ENCODE measurements at places on chromosomes 6 and 20.
A peak's percentile ranks its signal among the peaks of the same experiment; 100 is the strongest.

DNA sequence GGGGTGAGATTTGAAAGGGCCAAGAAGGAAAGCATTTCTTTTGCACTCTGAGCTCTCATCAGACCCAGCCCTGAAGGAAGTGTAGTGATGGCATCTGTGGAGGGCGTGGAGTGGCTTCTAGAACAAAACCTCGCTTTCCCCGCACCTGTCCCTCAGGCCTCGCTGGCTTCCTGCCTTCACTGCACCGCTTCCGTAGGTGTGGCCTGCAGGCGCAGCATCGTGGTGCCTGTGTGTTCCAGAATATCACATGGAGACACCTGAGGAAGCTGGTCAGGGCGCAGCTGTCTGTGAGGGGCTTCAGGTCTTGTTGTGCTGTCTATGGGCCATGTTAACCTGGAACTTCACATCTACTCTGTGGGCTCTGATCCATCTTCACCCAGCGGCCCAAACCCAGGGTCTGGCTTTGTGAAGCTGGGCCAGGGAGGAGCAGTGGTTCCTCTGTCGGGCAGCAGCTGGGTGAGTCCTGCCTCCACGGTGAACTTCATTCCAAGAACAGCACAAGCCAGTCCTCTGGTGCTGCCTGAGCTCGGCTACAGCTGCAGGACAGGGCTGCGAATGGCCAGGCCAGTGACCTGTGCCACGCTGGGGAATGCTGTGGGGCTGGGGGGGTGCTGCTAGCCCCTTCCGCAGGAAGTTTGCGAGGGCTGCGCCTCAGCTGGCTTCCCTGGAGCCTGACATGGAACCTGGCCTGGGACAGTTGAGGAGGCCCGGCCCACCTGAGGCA, 40.9 kb downstream of the DSTN start:
- DNase-seq: no peak

- DNase-seq: no peak
These were observed at the start of gene C20orf204 for GRCh38 chr20:64035933-64036345. Gene C20orf204 (plus strand): TSS chr20:64036182. CDS start chr20:64036324, 142 bp downstream.

DNA sequence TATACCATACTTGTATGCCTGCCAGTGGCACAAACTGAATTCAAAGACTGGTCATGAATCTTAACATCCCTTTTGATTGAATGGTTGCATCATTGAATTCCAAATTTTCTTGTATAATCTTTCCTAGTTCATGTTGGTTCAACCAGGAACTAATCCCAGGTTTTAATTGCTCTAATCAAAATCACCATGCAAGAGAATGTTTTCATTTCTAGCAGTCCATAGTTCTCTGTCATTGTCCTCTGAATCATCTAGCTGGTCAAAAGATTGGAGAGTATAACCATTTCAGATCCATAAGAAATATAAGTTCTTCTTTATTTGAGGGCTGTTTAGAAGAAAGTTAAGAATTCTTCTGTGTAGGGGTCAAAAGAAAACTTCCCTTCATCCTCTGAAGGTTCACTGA, 57.2 kb downstream of the ZNF292 start:
- no peak for DNase-seq

DNA sequence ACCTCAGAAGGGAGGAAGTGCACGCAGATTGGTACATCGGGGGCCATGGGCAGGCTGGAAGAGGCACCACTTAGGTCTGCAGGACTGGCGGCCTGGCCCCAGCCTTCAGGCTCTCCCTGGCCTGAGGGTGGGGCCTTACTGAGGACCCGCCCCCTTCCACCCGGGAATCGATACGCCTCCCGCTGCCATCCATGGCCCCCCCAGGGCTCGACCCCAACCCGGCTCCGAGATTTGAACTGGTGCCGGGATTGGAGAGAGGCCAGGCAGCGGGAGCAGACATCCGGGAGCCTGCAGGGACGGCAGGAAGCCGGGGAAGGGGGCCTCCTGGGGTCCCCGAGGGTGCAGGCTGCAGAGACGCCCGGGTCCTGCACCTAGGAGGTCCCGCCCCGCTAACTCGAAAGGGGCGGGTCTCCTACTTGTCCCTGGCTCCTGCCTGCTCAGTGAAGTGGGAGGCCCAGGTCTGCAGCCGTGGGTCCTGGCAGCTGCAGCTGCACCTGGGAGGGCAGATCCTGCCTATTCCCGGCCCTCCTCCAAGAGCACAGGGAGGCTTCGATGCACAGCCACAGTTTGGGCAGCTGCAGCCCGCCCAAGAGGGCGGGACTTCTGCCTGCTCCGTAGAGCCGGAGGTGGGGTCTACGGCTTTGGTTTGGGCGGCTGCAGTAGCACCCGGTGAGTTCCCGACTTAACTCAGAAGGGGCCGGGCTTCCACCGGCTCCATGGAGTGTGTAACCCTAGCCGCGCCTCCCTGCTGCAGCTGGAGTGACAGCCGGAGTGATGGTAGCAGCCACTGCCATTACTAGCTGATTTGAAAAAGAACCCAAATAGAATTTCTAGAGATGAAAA, 35.2 kb upstream of the TBC1D22B start:
- DNase-seq: peak; percentile 57

DNA sequence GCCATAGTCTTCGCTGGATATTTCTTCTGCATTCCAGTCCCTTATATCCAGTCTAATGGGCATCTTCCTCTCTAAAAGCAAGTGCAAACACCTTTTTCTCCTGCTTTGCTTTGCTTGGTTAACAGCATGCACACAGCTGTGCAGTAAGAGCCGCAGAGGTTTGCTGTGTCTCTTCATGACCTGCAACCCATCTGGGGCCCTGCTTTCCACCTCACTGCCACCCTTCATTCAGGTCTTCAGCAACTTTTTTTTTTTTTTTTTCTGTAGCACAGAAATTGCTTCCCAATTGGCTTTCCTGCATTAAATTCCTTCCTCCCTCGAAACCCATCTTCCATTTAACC, 14.4 kb downstream of the NEDD9 start:
- DNase-seq: no peak

DNA sequence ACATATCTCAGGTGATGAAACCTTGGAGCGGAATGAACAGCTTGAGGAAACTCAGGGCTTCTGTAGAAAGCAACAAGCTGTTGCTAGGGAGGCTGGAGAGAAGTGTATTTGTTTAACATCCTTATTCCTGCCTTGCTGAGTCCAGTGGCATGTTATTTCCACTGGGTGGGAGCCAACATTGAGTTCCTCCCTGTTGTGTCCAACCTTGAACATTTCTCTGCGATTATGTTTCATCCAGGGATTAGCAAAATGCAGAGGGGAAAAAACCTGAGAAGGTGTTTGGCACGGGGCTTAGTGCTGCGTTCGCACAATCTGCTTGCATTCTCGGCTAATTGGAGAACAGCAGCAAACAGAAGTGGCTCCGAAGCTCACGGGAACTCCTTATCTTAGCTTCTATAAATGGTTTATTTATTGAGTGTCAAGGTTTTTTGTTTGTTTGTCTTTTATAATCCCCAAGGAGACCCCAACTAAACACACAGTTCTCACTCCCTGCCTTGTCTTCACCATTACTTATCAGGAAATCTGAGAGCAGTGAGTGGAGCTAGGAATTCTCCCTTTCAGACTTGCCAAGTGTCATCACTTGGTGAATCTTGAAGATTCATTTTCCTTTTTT, 412.8 kb downstream of the CDC5L start:
- no peak for DNase-seq

DNA sequence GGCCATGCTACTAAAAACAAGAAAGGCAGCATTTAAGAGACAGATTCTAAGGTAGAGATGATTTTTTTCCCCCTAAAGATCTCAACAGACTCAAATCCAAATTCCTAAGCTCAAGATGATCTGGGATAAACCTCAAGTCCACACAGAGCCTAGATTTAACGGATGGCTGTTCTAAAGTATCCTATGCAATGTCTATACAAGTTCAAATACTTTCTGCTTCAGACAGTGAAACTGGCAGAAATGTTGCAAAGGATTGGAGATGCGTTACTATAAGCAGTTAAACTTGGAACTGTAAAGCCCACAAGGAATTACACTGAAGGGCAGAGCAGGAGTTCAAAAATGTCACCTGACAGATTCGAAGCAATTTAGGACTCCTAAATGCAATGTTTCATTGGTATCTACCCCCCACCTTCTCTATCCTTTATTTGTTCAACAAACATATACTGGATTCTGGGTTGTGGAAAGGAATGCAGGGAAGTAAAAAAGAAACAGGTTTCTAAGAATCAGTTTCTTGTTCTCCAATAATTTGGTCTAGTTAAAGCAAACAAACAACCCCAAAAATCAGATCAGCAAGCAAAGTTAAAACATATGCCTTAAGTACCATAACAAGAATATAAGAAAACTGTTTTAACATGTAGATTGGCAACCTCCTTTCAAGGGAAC, 1.6 kb downstream of the DNAAF9 start:
- DNase-seq: no peak

DNA sequence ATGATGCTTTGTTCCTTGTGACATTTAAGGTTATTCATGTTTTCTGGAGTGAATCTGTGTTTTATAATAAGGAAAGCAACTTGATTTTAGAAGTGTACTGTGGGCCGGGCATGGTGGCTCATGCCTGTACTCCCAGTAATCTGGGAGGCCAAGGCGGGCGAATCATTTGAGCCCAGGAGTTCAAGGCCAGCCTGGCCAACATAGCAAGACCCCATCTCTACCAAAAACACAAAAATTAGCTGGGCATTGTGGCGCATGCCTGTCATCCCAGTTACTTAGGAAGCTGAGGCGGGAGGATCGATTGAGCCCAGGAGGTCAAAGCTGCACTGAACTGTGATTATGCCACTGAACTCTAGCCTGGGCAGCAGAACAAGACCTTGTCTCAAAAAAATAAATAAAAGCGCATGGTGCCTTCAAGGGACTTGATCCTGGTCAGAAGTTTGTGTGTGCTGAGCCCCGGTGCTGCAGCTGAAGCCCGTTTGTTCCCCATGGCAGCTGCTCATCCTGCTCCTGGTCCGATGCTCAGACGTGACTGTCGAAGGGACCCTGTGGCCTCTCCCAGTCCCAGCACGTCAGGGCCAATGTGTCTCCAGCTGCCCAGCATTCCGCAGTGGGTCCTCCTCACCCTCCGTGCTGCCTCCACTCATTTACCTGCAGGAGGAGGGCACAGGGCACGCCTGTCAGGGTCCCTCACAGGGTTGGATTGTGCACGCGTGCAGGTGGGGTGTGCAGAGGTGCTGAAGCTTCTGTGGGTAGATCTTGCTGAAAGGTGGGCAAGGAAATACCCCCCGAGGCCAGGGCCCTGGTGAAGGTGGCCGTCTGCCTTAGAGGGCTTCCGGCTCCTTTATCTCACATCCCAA, 18.3 kb downstream of the ENTPD6 start:
- no peak for DNase-seq

DNA sequence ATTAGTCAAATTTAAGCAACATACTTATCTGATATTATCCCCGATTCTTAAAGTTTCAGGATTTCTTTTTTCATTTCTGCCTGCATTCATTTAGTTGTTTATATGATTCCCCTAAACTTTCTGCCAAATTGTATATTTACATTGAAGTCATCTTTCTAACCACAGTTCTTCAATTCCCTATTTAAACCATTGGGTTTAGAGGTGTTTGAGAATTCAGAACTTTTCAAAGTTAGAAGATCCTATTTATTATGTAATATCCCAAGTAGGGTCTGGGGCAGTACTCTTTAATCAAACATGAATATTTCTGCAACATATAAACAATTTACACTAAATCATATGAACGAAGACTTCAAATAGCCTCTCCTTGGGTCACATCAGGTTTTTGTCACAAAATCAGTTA, 52.9 kb downstream of the KLHL31 start:
- DNase-seq: no peak

GRCh38 chr6:4291453-4292403, 156.4 kb upstream of the ECI2 start:
- DNase-seq: no peak

GRCh38 chr6:42690151-42690702, 32.2 kb downstream of the PRPH2 start:
- no peak for DNase-seq

DNA sequence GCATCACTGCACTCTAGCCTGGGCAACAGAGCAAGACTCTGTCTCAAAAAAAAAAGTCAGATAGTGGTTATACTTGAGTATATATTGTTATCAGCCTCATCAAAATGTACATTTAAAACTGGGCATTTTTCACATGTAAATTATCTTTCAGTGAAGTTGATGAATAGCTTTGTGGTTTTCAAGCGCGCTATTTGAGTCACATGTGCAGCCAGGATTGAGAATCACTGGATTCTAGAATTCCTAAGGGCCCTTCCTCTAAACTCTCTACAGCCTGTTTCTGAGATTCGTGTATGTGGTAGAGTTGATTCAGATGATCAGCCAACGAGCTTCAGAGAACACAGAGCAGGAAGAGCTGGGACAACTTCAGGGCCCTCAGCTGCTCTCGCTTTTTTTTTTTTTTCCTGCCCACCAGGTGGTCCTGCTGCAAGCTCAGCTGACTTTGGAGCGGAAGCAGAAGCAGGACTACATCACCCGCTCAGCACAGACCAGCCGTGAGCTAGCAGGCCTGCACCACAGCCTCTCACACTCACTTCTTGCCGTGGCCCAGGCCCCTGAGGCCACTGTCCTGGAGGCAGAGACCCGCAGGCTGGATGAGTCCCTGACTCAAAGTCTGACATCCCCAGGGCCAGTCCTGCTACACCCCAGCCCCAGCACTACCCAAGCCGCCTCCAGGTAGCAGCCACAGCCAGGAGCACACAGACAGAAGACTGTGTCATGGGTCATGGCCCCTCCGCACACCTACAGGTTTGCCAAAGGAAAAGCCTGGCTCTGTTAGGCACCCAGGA, 18.3 kb downstream of the C20orf173 start:
- DNase-seq: no peak

DNA sequence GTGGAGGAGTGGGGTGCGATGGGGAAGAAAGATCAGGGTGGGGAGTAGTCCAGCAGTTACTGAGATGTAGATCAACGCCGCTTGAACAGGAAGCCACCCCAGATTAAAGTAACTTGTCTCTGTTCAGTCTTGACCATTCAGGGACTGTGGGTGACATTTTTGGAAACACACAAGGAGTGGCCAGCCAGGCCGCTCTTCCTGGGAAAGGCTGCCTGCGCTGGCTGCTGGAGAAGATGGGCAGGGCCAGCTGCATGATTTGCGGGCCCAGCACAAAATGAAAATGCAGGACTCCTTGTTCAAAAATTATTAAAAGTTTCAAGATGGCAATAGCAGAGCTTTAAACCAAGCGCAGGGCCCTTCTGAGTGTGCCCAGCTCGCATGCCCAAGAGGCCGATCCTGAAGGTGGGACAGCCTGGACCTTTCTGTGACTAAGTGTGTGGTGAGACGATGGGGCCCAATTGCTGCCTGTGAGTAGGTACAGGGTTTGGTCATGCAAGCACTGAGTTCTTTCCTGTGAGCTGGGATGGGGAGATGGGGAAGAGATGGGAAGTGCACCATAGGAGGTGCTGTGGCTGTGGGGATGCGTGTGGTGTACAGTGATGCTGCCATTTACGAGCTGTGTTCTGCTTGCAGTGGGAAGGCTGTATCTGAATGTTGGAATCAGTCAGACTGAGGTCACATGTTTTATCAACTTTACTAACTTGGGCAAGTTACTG, 51.3 kb downstream of the DAAM2 start:
- DNase-seq: no peak

- peak; percentile 17 for DNase-seq
These were observed 240.9 kb downstream of the PHACTR1 start for GRCh38 chr6:12957321-12958051.

DNA sequence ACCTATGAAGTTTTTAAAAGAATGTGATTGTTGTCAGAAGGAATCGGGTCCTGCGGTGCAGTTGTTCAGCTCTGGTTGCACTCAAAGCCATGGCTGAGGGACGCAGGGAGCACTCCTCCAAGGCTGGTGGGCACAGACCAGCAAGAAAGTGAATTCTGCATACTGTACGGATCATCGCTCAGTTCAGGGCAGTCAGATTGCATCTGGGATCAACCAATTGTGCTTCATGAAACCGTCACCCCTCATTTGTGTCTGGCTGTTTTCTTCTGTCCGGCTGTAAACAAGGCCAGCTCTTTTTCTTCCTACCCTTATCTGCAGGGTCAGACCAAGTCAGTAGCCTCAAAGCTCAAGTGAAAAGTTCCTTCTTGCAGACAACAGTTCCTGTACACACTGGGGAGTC, 478.3 kb downstream of the TFAP2A start:
- DNase-seq: no peak

GRCh38 chr6:44475417-44475778, 87.9 kb downstream of the CDC5L start:
- no peak for DNase-seq

Data from memory B cell (primary cell).